ENCODE measurements at places on chromosomes 5 and 9. TPM values are rescaled to one million over a fixed set of nuclear protein-coding genes. Genes with fewer than 3 reads are reported as not detected.

The PDZD2 gene
- 22.1 TPM for polyA plus RNA-seq

The CNTNAP3 gene
- polyA plus RNA-seq = 6.6 TPM

The IL4 gene
- 0.57 TPM for polyA plus RNA-seq

The ACTL7A gene
- polyA plus RNA-seq = not detected

The PITX1 gene
- polyA plus RNA-seq = not detected

The DCTN4 gene
- polyA plus RNA-seq = 82.6 TPM

The MRNIP gene
- 50.5 TPM for polyA plus RNA-seq

The SCGB3A2 gene
- 0.73 TPM for polyA plus RNA-seq

The ZDHHC11 gene
- 14.7 TPM for polyA plus RNA-seq

- DNase-seq = no peak
These were observed 343.1 kb downstream of the CTNND2 start for GRCh38 chr5:11560915-11561697.

DNA sequence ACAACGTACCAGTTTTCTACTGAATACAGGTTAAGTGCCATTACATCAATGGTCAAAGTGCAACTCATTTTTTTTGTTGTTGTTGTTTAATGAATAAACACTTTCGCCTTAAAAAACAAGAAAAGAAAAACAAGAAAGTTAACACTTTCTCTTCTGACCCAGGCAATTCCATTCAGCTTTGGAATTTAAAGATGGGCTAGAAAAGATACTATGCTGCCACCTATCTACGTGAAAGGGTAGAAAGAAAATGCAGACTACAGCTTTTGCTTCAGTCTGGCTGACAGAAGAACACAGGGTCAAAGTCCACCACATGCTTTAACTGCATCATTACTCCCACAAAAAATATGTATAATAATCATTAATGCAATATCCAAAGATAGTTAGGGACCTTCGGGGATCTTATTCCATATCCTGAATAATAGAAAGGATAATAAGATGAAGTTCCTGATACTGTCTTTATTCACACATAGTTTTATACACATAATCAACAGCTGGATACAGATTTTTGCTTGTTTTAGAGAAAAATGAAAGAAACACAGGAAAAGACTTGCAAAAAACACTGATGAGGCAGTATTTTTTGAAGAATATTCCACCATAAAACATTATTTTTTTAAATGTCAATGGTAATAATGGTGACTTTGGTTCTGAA is 40.4 kb downstream of the ZDHHC21 start:
- peak; percentile 17 for DNase-seq

- DNase-seq = no peak
These were observed 19.3 kb downstream of the HK3 start for GRCh38 chr5:176879663-176880361.

DNA sequence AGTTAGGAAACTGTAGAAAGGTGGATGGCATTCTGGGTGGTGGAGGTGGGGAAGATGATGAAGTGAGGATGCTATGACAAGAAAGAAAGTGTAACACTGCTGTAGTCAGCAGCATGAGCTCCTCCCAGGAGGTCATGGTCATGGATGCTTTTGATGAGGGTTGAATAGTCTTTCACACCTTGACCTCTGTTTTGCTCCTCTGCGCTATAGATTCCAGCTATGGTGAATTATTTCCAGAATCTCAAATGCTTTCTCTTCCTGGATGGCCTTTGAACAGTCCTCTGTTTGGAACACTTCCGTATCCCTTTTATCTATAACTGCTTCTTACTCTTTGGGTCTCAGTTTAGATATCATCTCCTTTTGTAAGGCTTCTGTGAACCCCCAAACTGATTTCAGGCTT is 165.9 kb upstream of the PPP1R2B start:
- no peak for DNase-seq

- no peak for DNase-seq
These were observed 148.5 kb downstream of the GNAQ start for GRCh38 chr9:77883133-77883532.

- DNase-seq = no peak
These were observed 36.7 kb downstream of the ANKRD31 start for GRCh38 chr5:75199946-75200345.

- no peak for DNase-seq
These were observed 433.9 kb downstream of the DNAH5 start for GRCh38 chr5:13510616-13511015.

- DNase-seq = peak; percentile 55
These were observed 4.4 kb upstream of the ST6GALNAC6 start for GRCh38 chr9:127903557-127904475.

GRCh38 chr5:78792345-78793055 is 143.9 kb upstream of the LHFPL2 start:
- DNase-seq = no peak

- DNase-seq = no peak
These were observed 59.7 kb downstream of the CARTPT start for GRCh38 chr5:71778678-71779276.

DNA sequence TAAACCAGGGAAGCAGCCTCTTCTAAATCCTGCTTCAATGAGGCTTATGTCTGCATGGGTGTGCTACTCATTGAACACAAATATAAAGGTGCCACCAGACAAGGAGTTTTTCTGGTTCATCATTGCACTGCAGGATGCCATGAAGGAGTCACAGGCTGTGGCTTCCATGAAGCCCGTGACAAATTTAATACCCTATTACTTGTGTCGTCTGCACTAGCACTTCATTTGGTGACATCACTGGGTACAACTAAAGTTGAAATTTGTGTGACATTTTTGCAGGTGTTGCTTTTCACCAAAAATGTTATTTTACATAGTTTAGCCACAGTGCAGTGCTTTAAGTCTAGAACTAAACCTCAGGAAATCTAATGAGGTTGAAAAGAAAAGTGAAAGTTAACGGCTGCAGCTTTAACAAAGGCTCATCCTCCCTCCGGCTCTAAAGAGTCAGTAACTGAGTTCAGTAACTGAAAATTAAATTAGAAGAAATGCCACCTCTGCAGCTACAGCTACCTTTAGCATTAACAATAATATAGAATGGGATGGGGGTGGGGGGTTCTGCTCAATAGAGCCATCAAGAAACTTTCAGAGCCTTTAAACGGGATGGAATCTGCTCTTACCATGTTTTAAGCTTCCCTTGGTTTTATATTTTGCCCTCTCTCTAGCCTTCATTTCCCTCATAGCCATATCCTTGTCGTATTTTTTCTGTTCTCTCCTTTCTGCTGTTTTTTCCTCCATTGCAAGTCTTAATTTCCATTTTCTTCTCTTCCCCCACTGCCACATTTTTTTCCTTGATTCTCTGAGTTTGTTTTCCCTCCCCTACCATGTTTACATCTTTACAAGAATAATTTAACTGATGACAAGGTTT is 233.8 kb upstream of the TMEM161B start:
- DNase-seq = no peak

DNA sequence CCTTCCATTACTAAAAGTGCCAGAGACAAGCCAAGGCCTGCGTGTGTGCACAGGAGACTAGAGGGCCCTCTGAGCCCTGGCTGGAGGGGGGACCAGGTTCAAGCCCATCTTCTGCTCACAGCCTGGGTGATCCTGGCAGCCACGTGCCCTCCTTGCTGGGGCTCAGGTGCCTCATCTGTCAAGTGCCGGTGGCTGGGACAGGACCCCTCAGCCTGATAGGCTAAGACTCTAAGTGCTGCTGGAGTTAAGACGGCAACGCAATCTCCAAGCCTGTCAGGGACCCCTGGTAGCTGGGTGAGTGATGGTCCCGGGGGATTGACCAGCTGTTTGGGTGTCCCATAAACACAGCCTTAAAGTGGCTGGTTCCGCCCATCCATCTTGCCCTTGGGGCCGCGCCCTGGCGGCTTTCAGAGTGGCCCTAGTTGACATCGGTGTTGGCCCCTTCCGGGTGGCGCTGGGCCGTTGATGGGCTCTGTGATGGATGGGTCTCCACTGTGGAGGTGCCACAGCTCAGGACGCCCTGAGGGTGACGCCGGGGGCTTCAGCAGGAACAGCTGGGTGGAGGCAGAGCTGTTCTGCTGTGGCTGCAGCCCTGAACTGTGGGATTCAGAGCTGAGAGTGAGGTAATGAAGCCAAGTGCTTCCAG is 136.2 kb downstream of the BARX1 start:
- DNase-seq = no peak

- DNase-seq = no peak
These were observed 78.0 kb downstream of the PTCH1 start for GRCh38 chr9:95438561-95439357.

DNA sequence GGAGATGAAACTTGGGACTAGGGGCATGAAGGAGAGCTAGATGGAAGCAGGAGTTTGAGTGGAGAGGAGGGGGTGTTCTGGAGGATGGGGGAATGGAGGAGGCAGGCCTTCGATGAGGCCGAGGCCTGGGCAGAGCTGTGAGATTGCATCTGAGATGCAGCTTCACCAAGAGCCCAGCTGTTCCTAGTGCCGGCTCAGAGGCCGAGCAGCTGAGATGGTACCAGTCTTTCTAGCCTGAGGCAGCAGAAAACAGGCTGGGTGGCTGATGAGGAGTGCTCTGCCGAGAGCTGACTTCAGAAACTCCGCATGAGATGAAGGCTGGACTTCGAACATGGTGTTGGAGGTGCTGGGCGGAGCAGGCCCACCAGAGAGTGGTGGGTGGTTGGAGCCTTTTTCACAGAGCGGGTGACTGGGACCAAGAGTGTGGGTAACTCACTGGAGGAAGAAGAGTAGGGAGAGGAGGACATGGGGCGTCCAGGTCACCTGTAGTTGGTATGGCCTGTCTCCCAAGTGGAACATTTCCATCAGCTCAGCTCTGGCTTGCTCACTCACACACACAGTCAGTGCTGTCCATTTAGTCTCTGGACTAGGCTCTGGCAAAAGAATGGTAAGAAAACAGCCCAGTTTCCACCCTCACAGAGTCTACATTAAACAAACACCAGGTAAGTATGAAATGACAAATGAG is 54.7 kb downstream of the TMOD1 start:
- DNase-seq = no peak

DNA sequence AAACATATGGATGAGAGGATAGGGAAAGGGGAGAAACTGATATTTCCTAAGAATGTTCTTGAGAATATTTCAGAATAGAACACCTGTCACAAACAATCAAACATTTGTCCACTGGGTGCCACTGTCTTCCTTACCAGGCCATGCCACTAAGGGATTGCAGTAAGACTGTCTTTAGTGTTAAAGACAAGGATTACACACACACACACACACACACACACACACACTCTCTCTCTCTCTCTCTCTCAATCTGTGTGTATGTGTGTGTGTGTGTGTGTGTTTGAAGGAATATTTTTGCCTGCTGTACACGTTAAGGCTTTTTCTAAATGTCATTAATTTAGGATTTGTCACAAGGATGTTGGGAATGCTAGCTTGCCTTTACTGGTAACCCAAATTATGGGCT is 54.4 kb downstream of the CCDC192 start:
- DNase-seq = peak; percentile 31

DNA sequence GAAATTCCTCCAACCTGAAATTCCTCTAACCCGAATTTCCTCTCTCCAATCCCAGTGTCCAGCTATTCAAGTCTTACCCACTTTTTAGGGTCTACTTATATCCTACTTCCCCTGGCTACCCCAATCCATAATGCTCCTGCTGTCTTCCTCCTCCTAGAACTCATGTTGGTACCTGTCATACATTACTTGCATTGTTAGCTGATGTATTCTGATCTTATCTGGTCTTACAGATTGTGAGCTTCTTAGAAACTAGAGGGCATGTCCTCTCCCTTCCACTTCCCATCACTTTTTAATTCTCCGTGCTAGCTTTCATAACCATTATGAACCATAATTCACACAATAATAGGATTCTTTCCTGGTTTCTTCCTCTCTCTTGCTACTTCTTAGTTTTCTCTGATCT is 336.1 kb downstream of the CWC27 start:
- DNase-seq = no peak

DNA sequence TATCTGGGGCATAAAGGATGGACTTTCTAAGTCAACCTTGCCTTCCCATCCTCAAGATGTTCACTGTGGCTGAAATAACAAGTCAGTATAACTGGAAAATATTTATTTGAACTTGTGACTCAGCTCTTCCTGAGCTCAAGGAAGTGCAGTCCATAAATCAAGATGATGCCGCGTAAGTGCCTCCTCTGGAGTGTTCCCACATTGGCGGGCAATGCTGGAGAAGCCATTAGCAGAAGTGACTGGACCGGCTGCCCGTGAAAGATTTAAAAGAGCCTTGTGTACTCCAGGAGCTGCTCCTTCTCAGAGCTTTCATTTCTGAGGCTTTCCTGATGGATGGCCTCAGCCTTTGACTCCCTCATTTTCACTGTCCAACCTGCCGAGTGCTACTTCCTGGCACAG is 17.4 kb downstream of the TMOD1 start:
- DNase-seq = peak; percentile 54

- no peak for DNase-seq
These were observed 294.9 kb upstream of the IRX1 start for GRCh38 chr5:3300726-3301125.

DNA sequence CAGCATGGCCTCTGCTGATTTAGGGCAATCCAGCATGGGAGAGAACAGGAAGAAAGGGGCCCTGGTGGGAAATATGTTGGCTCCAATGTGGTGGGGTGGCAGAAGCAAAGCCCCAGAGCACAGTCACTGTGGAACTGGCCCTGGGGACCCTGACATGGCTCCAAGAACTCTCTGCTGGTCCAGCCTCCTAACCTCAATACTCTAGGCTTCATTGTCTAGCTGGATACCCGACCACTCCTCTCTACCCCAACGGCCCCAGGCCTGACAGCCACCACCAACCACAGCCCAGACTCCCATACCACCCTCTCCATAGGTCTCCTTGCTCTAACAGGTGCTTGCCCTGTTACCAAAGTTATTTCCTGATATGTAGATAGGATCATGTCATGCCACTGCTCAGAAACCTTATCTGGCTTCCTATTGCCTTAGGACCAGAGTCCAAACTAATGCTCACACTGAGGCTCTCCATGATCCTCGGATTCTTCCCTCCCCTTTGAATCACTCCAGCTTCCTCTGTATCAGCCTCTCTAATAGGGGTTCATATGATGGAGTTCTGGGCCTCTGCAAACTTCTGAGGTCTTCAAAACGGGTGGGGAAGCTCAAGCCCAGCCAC is 12.9 kb downstream of the ACSL6 start:
- no peak for DNase-seq

DNA sequence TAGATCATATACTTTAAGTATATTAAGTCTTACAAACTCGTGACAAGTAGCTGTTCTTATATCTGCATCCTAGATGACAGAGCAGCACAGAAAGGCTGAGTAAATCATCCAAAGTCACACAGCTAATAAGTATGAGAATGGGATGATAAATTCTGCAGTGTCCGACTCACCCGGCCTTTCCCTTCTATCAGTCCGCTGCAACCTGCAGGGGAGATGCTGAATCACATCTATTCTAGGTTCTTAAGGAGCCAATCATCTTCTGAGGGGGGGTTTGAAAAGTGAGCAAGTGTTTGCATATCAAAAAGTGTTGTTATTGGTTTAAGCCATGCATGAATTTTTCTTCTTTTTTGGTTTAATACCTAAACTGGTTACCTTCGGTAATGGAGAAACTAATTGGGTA is 38.9 kb downstream of the ADAMTS16 start:
- no peak for DNase-seq

Measured in left kidney (tissue), 8 donors.